ENCODE measurements at places on chromosomes 4 and X. TPM values are rescaled to one million over a fixed set of nuclear protein-coding genes. Genes with fewer than 3 reads are reported as not detected.

SLC6A14 gene
- not detected for total RNA-seq

DNA sequence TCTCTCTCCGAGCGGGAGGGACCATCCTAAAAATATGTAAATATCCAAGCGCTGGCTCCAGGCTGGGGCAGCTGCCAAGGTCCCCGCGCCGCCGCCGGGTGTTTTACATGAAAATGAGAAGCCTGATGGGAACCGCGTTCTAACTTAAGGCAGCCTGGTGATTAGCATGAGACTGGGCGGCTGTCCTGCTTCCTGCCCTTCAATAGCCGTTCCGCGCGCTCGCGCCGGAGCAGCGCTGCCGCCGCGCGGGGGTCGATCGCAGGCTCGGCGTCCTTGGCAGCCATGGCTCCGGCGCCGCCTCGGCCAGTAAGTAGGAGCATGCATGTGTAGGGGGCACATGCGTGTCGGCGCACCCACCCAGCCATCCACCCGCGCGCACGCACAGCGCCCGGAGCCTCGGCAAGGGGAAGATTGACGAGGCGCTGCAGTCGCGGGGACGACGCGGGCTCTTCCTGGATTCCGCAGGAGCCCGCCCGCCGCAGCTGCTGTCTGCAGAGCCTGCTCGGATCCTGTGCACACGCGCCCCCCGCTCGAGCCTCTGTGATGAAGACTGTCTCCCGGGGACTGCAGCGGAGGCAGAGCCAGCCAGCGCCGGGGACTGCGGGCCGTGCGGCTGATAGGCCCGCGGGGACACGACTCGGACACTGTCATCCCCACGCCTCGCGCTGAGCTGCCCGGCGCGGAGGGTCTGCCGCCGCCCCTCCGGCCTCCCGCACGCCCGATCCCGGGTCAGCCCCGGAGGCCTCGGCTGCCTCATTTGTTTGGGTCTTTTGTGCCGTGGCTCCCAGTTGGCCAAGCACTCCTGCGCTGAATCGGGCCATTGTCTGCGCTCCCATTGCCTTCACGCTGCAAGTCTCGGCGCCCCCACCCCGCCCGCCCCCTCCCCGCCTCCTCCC lies 734 bp downstream of the STOX2 start:
- DNase-seq: peak; percentile 37

DNA sequence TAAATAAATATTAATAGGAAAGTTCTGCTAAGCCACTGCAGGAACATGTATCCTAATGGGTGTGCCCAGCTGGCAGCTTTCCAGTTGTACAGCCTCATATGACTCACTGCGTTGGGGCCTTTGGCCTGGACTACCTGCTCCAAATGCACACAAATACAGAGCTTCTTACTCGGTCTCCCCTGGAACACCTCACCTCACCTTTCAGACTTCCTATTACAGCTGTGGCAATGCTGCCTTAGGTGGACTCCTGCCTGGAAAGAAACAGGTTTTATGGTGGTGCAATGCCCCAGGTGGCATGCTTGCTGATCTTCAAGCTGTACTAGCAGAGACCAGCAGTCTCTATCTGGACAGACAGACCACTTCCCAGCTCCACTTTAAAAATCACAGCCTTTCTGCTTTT lies 85.7 kb upstream of the EXOC1L start:
- DNase-seq: peak; percentile 3

GRCh38 chr4:1356181-1356998 lies 9.4 kb downstream of the UVSSA start:
- peak; percentile 32 for DNase-seq

DNA sequence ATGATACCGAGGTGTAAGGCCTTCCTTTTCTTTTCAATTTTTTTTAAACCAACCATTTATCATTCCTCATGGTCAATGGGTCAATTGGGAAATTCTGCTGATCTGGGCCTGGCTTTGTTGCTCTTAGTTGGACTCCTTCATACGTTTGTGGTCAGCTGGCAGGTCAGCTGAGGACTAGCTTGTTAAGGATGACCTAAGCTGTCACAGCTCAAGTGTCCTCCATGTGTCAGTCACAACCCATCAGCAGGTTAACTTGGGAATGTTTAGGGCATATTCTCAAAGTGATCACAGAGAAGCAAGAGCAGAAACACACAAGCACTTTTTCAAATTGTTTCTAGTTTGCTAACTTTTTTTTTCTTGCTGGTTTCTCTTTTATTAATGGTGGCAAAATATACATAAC lies 117.4 kb upstream of the MAB21L2 start:
- no peak for DNase-seq

- DNase-seq: no peak
These were observed 87.2 kb downstream of the CLDN34 start for GRCh38 chrX:10054396-10054795.

DNA sequence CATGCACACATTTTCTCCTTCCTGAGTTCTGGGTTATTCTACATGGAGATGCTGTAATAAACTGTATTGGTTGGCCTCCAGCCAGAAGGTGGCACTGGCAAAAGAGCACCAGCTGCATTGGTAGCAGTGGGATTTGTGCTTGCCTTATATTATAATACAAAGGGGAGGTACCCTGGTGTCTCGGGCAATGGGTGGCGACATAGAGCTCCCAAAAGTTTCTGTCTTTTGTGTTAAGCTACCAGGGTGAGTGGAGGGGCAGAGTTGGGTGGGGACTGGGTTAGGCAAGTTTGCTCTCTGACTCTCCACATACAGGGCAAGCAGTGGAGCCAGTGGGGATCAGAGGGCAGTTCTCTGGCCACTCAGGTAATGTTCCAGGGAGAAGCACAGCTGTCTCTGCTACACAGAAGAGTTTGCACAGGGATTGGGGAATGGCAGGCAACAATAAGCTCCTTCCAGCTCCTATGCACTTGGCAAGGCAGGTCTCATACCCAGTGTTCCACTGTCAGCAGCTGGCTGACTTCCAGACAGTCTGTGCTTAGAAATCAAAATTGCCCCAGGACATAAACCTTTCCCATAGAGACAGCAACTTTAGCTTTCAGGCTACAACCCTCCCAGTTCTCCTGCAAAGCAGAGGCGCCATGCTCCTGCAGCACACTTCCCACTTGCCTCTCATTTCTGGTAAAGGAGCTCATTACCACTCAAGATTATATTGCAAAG lies 463.9 kb upstream of the PCDH7 start:
- no peak for DNase-seq

DNA sequence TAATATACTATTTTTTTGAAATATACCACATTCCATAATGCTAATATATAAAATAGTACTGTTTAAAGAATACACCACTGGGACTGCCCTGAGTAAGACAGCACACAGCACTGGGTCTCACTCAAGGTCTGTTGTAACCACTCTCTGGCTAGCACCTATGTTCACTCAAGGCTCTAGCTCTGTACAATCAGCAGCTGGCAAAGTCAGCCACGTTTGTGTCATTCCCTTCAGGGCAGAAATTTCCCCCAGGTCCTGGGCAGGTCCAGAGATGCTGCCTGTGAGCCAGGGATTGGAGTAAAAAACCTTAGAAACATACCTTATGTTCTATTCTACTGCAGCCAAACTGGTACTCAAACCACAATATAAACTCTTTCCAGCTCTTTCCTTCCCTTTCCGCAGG lies 1160.2 kb upstream of the ADGRL3 start:
- DNase-seq: no peak
